ENCODE measurements at places on chromosomes 12 and 14.

- no peak for DNase-seq
These were observed 566.6 kb upstream of the FBXO33 start for GRCh38 chr14:39998854-39999253.

DNA sequence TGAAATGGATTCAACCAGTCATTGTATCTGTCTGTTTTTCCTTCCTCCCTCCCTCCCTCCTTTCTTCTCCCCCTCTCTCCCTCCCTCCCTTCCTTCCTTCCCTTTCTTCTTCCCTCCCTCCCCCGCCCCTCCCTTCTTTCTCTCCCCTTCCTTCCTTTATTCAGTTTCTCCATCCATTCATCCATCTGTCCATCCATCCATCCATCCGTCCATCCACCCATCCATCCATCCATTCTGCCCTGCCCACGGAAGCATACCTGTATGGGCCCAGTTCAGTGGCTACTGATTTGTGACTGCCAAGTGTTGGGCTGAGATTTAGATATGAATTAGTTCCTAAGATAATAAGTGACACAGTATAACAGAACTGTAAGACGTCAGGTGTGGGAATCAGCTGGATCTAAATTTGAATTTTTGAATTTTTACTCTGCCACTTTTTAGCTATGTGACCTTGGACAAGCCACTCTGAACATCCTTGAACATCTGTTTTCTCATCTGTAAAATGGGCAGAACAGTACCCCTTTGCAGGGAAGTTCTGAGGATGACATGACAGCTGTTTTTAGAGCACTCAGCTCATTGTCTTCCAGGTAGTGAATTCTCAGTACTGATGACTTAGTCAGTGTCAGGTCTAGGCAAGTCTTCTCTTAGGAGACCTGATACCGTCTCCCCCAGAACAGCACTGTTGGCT is 42.9 kb downstream of the CFAP251 start:
- DNase-seq = no peak

DNA sequence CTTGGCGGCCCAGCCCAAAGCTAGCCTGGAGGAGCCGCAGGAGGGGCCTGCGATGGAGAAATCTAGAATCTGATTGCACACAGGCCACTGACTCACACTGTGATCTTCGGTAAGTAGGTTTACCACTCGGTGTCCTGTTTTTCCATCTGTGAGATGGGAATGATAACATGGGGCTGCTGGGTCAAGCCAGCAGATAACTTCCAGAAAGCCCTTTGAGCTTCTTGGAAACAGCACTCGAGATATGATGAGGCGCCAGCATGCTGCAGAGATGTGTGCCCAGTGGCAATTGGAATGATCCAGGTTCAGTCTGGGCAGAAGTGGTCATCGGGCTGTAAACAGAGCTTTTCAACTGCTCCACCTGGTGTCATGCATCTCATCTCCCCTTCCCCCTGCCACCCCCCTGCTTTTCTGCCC is 771.3 kb upstream of the TBX3 start:
- DNase-seq = no peak

GRCh38 chr14:75709207-75709812 is 48.3 kb downstream of the TTLL5 start:
- DNase-seq = no peak

DNA sequence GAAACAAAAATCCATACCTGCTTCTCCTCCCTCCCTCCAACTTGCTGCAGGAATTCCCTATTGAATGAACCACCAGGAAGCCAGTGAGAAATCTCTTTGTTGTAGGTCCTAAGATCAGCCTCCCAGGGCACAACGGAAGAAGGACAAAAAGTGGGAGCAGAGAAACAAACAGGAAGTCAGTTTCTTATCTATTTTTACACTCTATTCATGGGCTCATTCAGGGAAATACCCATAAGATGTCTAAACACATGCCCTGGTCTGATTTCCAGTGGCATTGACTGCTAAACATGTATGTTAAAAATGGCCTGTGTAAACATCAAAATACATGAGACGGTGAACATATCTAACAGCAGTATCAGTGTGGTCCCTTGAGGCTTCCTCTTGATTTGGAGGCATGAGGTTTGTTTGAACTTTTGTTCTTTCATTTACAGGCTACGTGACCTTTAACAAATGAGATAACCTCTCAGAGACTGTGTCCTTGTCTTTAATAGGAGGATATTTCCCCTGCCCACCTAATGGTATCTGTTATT is 18.8 kb downstream of the GPR65 start:
- DNase-seq = no peak

- DNase-seq = no peak
These were observed 45.4 kb upstream of the CCND2 start for GRCh38 chr12:4228122-4228580.

DNA sequence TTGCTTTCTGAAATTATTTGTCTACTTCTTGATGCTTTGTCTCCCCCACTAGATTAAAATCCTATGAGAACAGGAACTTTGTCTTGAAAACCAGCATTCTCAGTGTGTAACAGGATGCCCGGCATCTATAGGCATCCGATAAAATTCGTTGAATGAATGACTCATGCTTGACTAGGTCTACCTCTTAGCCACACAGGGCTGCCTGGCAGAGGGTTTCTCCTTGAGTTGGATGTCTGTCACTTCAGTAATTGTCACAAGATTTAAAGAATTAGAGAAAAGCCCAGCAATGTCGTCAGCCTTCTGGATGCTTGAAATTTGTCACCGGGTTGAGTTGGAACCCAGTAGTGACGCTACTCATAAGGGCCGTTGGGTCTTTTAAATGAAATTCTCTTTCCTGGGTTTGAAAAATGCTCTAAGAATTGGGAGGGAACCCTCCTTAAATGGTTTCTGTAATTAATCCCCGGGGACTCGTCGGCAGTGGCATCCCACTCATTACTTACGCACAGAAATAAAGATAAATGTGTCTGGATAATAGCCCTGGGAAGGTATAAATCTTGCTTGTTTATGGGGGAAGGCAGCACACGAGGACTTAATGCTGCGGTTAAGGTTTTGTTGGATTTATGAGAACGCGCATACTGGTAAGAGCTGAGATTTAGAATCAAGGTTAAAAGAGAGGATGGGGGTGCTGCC is 194.1 kb downstream of the AACS start:
- no peak for DNase-seq

DNA sequence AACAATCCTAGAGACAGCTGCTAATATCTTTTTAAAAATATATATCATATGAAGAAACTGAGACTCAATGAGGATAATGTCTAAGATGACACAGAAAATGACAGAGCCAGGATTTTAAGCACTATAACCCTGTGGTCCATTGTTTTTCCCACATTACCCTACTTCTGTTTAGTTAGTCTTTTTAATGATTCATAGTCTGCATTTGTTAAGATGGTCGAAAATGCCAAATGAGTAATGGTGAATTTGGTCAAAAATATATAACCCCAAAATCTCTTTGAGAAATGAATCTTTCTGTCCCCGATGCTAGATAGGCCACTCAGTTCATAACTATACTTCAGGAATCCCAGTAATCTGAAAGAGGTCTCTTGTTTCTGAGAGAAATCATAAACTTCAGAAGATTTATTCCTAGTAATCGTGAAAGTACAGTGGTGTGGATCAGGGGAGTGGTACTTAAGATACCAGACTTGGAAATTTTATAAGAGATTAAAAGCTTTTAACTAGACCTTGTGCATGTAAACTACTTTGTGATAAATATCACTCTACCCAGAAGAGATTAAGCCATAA is 10.8 kb downstream of the RTRAF start:
- no peak for DNase-seq

GRCh38 chr14:52314595-52315354 is 663 bp downstream of the PTGER2 start:
- no peak for DNase-seq

DNA sequence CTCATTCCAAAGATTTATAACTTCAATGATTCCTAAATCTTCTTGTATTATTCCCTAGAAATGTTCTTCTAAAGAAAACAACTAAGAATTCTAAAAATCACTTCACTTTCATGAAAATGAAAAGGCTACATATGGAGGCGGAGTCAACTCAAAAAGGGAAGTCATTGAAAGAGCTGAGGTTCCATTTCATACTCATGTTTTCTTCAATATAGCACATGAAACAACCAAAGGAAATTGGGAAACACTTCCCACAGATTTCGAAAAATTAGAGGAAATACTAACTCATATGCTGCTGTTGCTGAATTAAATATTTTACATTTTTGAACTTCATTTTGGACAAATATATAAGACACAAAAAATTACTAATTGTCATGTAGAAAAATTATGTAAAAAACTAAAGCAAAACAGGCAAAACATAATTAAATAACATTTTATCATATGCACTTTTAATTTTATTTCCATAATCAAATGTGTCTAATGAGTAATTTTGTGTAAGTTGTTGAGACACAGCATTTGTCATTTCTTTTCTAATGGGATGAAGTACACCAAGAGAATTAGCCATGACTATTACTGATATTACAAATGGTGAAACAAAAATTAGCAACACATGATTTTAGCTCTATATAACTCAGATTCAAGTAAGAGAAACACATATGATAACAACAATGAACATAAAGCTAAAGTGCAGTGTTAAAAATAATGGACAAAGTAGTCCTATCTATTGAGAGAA is at the start of gene CD163:
TSS of gene CD163 (minus strand) at position 92 of the 730 bp plus-strand sequence. CDS start at position 5, 87 bp downstream.
- no peak for DNase-seq

DNA sequence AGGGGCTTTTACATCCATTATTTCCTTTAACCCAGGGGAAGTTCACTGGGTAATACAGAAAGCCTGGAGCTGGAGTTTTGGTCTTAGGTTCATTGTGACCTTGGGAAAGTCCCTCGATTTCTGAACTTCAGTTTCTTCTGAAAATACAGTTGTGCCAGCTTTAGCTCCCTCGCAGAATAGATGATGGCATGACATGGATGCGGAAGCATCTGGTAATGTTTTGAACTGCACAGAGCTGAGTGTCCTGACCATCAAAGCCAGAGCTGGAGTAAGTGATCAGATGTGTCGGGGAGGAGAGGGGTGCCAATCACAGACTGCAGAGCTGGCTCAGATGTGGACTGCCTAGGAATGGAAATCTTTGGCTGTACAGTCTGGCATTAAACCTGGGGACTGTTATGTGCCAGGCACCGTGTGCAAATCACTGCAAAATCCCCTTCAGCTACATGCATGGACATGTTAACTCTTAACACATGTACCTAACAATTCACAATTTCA is 180.9 kb downstream of the ETV6 start:
- no peak for DNase-seq

- DNase-seq = no peak
These were observed 10.6 kb downstream of the SEL1L start for GRCh38 chr14:81523016-81523415.

- DNase-seq = no peak
These were observed 2.2 kb downstream of the BAZ1A start for GRCh38 chr14:34872822-34873588.

DNA sequence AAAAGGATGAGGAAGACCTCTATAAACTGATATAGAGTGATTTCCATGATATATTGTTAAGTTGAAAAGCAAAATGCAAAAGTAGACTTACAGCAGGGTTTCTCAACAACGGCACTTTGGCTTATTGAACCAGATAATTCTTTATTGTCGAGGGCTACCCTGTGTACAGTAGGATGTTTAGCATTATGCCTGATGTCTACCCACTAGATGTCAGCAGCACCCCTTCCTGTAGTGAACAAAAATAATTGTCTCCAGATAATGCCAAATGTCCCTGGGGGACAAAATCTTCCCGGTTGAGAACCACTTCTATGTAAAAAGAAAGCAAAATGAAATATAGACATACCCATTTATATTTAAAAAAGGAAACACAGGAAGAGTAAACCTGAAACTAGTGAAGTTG is 32.4 kb downstream of the ABCD2 start:
- peak; percentile 35 for DNase-seq

- DNase-seq = no peak
These were observed 724.0 kb downstream of the GALC start for GRCh38 chr14:87268997-87269396.

- DNase-seq = no peak
These were observed 18.8 kb downstream of the SOCS2 start for GRCh38 chr12:93591137-93591868.

- no peak for DNase-seq
These were observed 827.2 kb downstream of the FLRT2 start for GRCh38 chr14:86357119-86357518.

DNA sequence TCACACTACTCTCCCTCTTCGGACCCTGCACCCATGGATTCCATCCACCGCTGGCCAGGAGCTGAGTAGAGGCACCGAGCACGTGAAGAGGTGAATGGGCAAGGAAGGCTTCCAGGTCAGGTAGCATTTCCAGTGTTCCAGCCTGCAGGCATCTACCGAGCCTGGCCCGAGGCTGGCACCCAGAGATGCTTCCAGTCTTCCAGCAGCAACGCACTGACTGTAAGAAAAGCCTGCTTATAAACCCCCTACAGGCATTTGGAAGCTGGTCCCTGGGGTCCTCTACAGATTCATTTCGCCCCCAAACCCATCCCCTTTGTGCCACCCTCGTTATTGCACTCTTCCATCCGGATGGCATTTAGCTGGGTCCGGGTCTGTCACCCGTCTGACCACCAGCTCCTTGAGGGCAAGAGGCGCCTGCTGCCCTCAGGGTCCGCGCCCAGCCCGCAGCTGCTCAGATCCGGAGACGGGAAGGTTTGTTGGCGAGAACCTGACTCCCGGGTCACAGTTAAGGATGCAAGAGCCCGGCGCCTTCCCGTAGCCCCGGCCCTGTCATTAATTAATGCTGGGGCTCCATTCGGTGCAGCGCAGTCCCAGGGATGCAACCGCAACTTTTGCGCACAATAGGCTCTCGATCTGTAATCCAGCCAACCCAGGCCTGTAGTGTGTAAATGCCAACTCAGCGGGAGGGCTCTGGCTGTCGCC is 614 bp upstream of the MARK3 start:
- no peak for DNase-seq

GRCh38 chr12:100518376-100518775 is 44.7 kb downstream of the NR1H4 start:
- no peak for DNase-seq

DNA sequence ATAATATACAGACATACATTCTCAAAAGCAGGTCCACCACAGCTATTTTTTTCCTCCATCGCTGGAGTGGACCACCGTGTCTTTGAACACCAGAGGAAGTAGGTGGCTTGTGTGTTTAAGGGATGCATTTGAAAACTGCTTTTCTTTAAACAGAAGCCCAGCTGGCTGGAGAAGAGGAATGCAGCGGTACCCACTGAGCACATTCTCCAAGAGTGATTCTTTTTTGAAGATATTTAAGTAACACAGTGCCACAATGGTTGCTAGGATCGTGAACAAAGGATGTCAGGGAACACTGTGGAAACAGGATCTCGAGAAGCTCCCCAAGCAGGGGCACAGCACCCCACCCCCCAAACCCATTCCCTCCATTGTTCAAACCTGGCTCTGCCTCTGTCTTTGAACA is 286.6 kb upstream of the PWP1 start:
- no peak for DNase-seq

DNA sequence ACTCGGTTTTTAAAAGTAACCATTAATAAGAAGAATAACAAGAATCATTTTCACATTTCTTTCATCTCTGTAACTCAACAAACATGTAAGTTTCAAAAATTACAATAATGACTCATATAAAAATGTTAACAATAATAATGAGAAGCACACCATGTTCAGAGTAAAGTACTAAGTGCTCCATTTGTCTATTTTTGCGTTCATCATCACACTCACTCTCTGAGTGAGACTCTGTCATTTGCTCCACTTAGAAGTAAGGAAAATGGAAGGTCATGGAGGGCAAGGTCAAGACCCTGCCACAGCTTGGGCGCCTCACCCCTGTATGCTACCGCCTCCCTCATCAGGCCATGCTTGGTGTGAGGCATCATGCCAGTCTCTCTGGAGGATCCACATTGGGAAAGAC is 129.9 kb downstream of the TMEM30B start:
- no peak for DNase-seq

Measured in SW 1271 (cell line).